ENCODE measurements at places on chromosomes 6 and 20. TPM values are rescaled to one million over a fixed set of nuclear protein-coding genes. Genes with fewer than 3 reads are reported as not detected.
A peak's percentile ranks its signal among the peaks of the same experiment; 100 is the strongest.

DNA sequence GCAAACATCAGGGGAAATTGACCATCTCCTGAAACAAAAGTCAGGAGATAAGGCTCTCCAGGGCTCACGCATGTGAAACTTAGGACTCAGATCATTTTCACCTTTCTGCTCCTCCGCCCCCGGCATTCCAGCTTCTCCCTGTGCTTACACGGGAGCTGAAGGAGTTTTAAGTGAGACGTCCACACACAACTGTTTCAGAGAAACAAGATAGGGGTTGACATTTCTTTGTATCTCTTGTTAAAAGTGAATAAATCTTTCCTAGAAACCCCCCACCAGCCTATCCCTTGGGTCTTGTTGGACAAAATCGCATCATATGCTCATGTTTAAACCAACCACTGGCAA, 46.1 kb downstream of the FAM50B start:
- DNase-seq = no peak

GRCh38 chr6:81801489-81801888, 49.0 kb upstream of the TENT5A start:
- no peak for DNase-seq

DNA sequence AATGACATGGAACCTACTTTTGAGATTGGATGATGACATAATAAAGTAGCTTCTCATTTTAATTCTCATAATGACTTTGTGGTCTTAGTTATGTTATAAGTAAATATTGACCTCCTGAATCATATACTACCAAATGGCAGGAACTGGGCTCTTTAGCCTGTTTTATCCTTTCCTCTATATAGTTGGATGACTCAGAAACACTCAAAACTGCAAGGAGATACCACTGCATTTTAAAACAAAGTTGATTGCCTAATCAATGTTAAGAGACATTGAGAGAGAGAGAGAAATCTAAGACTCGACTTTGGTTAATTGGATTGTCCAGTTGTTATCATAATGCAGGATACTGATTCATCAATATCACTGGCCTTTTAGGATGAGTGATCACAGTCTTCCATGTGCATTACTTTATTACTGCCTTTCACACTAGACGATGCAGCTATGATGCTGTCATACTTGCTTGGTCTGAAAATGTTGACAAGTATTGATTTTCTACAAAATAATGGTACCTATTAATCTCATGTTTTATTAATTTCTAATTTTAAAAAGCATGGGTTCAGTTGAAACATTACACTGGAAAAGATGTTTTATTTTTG, 320.0 kb downstream of the NKAIN2 start:
- no peak for DNase-seq

DNA sequence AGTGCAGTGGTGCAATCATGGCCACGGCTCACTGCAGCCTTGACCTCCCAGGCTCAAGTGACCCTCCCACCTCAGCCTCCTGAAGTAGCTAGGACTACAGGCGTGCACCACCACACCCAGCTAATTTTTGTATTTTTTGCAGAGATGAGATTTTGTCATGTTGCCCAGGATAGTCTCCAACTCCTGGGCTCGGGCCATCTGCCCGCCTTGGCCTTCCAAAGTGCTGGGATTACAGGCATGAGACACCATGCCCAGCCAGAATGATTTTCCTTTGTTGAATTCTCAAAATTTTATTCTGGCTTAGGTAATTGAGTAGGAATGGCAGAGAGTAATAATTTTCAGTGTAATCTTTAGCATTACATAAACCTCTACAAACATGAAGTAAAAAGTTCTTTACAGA, 37.1 kb downstream of the SLC16A10 start:
- DNase-seq = no peak

DNA sequence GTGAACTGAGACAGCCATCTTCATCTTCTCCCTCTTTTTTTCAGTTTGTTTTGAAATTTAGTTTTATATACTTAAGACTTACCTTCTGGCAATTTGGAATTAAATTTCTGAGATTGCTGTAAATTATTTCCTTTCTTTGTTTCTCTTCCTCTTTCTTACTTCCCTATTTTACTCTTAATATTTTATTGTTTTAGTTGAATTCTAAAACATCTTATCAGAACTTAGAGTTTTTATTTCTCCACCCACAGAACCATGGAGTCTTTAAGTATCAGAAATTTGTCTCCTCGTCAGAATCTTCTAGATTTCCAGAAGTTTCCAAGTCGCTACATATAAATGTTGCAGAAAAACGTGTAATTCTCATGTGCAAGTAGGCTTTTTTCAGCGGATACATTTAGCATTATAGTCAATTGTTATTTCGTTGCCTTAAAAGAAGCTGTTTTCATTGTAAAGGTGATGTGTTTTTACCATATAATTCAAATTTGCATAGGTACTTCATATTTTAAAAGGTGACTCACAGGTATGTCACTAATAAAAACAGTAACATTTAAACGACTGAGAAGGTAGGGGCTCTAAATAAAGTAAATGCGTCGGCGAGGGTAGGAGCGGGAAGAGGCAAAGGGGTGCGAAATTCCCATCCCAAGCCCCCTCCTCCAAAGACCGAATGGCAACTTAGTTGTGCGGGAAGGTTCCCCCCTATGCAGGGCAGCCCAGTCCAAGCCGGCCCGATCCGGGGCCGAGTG, 866 bp upstream of the MYO6 start:
- DNase-seq = no peak

DNA sequence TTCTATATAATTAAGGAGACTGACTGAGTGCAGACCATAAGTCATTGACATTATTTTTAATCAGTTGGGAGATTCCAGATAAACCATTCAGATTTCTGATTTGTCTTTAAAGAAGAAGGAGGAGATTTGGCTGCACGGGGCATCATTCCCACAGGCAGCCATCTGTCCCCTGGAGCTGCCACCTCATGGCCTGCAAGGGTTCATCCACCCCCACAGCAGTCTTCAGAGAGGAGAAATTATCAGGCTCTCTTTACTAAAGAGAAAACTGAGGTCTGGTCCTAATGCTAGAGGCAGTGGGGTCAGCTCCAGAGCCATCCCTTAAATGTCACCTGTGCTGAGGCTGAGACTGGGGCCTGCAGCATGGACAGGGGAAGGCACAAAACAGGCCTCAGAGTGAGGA, 501.3 kb upstream of the SULF2 start:
- DNase-seq = no peak

DNA sequence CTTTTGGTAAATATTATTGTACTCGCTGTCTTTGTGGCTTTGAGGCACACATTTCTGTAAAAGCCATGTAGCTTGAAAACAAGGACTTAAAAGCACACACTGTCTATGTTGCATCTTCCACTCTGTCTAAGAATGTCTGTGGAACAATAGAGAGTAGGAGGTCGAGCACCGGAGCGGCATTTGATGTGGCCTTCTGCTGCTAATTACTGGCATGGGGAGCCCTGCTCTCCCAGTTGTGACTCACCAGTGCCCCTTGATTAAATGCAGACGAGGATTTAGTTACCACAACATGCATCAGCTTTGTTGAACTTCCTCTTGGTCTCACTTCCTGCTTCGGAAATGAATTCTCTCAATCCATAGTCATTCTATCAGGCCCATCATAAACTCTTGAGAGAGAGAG, 680.7 kb upstream of the SLC35B3 start:
- no peak for DNase-seq

GRCh38 chr6:129007701-129008373, 124.9 kb downstream of the LAMA2 start:
- no peak for DNase-seq

DNA sequence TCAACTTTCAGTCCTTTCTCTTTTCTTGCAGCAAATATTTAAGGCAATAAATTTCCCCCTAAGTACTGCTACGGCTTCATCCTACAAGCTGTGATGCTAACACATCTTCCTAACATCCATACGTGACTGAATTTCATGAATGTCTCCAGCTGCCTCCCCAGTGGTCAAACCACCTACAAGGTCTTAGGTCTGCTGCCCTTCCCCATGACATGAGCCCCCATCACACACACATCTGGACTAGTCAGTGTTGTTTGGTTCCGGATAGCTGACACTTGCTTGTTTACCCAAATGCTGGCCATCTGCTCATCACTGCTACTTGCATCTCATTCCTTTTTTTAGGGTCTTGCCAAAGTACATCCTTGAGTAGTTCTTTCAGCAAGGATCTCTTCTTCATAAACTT, 14.6 kb downstream of the RRBP1 start:
- DNase-seq = no peak

GRCh38 chr6:147001621-147002020, 202.6 kb upstream of the STXBP5 start:
- DNase-seq = no peak

DNA sequence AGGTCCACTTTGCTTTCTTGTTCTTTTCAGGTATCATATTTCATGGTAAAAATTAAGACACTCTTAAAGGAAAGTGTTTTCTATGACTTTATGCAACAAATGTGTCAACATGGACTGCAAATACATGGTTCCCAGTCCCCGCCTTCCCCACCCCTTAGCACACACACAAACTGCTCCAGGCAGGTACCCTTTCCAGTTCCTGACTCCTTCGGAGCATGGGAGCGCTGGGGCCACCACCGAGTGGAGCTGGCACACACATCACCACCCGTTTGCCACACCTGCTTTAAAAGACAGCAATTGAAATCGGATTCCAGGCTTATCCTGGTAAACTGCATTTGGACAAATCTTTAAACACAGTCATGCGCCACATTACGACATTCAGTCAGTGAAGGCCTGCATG, 22.2 kb downstream of the RNASET2 start:
- no peak for DNase-seq

GRCh38 chr6:113636357-113636824, 220.8 kb upstream of the MARCKS start:
- DNase-seq = no peak

DNA sequence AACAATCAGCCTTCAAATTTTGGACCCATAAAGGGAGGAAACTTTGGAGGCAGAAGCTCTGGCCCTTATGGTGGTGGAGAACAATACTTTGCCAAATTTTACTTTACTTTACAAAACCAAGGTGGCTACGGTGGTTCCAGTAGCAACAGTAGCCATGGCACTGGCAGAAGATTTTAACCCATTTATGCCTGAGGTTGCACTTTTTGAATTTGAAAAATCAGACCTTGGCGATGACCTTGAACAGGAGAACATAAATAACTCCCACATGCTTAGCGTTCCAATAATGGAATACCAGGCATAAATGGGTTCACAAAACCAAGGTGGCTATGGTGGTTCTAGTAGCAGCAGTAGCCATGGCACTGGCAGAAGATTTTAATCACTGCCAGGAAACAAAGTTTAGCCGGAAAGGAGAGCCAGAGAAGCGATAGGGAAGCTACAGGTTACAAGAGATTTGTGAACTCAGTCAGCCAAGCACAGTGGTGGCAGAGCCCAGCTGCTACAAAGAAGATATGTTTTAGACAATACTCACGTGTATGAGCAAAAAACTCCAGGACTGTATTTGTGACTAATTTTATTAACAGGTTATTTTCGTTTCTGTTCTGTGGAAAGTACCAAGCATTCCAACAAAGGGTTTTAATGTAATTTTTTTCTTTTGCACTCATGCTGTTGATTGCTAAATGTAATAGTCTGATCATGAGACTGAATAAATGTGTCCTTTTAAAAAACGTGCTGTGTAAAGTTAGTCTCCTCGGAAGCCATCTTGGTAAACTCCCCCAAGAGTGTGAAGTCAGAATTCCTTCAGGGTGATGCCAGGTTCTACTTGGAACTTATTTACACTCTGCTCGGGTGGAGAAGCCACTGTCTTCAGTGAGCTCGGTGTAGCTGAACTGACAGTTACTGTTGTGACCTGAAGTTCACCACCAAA, 6.7 kb downstream of the SFT2D1 start:
- no peak for DNase-seq

DNA sequence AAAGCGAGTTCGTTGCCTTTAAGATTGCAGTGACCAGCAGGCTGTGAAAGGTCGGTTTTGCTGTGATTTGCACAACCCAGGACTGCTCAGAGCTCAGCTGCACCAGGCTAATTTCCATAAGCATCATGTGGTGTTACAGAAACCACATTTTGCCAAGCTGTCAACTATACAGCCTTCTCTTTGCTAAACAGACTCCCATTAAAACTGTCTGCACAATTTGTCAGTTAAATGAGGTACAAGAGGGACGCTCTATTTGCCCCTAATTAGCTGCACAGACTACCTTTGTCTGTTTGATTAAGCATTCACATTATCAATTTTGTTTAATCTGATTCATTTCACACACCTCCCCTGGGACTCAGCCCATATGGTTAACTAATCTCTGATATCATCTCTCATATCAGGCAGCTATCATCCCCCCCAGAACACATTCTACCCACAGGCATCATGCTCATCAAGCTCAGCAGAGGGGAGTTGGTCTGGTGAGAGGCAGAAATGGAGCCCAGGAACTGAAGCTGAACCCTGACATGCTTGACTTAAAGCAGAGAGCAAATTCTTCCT, 62.1 kb downstream of the OLIG3 start:
- DNase-seq = no peak

- DNase-seq = no peak
Observed at GRCh38 chr6:97030431-97030830, 105.9 kb downstream of the KLHL32 start.

GRCh38 chr6:87027021-87027420, 67.9 kb downstream of the CGA start:
- DNase-seq = no peak

- DNase-seq = peak; percentile 69
Observed at GRCh38 chr6:143513410-143513809, 1.9 kb upstream of the FUCA2 start.

GRCh38 chr6:3039384-3039783, 28.9 kb upstream of the RIPK1 start:
- DNase-seq = no peak

GRCh38 chr6:26275663-26276062, 89.3 kb upstream of the BTN3A2 start:
- DNase-seq = no peak

- DNase-seq = no peak
Observed at GRCh38 chr6:4169028-4169789, 33.8 kb upstream of the ECI2 start.

GRCh38 chr6:119463081-119463626, 113.6 kb upstream of the MAN1A1 start:
- no peak for DNase-seq

The CTAGE9 gene
- not detected for total RNA-seq

The CALHM5 gene
- total RNA-seq = 0.37 TPM

The AGER gene
- 10.1 TPM for total RNA-seq

The TSHZ2 gene
- 3.1 TPM for total RNA-seq

The RAET1G gene
- total RNA-seq = 0.27 TPM

The MAS1 gene
- not detected for total RNA-seq

The MRAP2 gene
- 7.3 TPM for total RNA-seq

The SKIC2 gene
- total RNA-seq = 81.1 TPM

The POM121L2 gene
- 0.07 TPM for total RNA-seq
